ENCODE measurements at places on chromosomes 1 and 21. TPM values are rescaled to one million over a fixed set of nuclear protein-coding genes. Genes with fewer than 3 reads are reported as not detected.

ZNF684 gene
- total RNA-seq, result 4.7 TPM

CA6 gene
- 12.3 TPM for total RNA-seq

S100A6 gene
- total RNA-seq, result 155 TPM

BSND gene
- not detected for total RNA-seq

ADCY10 gene
- not detected for total RNA-seq

SFN gene
- not detected for total RNA-seq

EVA1C gene
- total RNA-seq, result 12.5 TPM

TMCC2 gene
- total RNA-seq, result 13.3 TPM

LUZP1 gene
- 18.4 TPM for total RNA-seq

RGS16 gene
- 70.7 TPM for total RNA-seq

LSS gene
- total RNA-seq, result 16.7 TPM

MAB21L3 gene
- 0.26 TPM for total RNA-seq

KPRP gene
- total RNA-seq, result not detected

VAV3 gene
- total RNA-seq, result 3.9 TPM

PRMT2 gene
- total RNA-seq, result 56.8 TPM

AKR7A3 gene
- total RNA-seq, result 0.37 TPM
